ENCODE measurements at places on chromosomes 1 and 21.

DNA sequence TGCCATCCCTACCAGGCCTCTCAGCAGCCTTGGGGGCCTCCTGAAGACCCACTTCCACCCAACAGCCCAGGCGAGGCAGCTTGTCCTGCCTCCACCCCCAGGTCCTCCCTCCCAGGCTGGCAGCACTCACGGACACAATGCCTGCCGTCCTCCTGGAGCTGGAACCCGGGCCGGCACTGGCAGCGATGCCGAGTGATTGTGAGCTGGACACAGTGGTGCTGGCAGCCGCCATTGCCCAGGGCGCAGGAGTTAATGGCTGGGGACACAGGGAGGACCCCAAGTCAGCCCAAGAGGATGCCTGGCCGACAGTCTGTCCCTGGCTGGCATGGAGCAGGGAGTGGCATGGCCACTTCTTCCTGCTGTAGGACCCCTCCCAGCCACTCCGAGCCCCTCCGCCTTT is 60.8 kb downstream of the ARHGEF16 start:
- no peak for DNase-seq

- DNase-seq: no peak
Measured at GRCh38 chr1:237507005-237507404, 383.7 kb downstream of the ZP4 start.

GRCh38 chr1:162029157-162029556 is 5.5 kb upstream of the OLFML2B start:
- DNase-seq: no peak

DNA sequence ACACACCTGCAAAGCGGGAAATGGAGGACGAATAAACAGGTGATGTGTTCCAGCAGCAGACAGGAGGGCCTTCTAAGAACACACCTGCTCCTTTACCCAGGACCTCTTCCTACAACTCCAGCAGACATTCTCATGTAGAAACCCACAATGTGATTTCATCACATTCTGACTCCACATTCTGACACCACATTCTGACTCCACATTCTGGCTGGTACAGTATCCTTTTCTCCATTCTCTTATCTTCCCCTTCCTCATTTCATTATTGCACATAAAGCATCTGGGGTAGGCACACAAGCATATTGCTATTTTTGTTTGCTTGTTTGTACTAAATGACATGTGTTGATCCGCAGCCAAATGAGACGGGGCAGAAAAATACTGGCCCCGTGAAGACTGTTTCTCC is 3.6 kb upstream of the ZNF124 start:
- no peak for DNase-seq

GRCh38 chr1:169586067-169586394 is 250 bp downstream of the F5 start:
- no peak for DNase-seq

DNA sequence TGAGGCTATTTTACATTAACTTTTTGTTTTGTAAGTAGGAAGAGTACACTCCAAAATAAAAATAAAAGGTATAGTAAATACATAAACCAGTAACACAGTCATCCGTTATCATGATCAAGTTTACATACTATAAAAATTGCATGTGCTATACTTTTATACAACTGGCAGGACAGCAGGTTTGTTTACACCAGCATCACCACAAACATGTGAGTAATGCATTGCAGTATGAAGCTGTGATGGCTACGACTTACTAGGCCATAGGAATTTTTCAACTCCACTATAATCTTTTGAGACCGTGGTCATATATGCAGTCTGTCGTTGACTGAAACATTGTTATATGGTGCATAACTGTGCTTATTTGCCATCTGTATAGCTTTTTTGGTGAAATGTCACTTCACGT is 106.2 kb downstream of the CENPF start:
- DNase-seq: no peak

- no peak for DNase-seq
Measured at GRCh38 chr1:87684713-87685205, 356.1 kb downstream of the LMO4 start.

DNA sequence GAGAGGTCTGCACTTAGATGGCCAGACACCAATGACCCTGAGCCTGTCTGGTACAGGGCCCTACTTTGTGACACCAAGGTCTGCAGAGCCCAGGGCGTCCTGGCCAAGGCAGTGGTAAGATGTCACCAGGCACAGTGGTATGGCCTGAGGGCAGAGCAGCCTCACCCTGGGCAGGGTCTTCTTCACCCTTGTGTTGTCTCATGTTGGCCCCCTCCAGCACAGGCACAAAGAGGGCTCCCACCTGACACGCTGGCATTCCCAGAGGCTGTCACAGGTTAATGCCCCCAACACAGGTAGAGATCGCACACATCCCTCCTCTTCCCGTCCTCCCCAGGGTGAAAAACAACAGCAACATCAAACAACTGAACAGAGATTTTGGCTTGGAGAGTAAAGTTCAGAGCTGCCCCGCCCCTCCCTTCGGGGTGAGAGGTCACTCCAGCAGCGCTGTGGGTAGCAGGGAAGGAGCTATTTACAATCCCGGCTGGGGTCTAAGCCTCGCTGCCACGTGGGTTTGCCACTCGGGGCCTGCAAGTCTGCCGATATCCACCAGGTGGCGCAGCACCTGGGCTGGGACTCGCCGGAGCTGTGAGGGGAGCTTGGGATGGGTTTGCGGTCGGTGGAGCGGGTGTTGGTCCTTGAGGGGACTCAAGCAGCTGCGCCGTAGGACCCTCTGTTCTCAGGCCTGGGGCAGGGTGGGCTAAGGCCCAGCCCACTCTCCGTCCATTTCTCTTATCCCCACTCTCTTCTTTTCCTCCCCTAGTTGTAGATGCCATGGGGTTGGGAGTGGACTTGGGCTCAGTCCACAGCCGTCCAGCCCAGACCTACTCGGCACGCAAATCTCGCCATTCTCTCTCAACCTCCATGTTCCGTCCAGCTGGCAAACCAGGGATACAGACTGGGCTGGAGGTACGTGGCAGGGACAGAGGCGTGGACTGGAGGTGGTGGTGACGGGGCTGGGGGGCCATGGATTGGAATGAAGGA is 12.7 kb downstream of the EFNA3 start:
- DNase-seq: peak; percentile 89

DNA sequence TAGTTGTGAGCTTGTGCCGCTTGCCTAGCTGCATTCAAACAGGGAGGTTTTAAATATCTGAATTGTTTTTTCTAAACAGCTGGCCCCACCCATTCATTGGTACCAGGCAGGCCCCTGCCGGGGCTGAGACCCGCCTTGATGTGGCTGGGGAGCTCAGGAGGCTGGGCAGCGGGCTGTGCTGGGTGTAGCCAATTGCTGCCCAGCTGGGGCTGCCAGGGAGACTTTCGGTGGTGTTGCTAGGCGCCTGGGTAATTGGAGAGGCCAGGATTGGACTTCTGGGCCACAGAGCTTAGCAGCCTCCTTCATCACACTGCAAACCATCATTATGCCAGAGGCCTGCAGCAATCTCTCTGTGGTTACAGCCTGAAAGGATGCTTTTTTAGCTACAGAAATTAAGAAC is 12.2 kb downstream of the RHBDL2 start:
- no peak for DNase-seq

GRCh38 chr1:41381692-41382479 is 20.7 kb downstream of the FOXO6 start:
- DNase-seq: no peak

DNA sequence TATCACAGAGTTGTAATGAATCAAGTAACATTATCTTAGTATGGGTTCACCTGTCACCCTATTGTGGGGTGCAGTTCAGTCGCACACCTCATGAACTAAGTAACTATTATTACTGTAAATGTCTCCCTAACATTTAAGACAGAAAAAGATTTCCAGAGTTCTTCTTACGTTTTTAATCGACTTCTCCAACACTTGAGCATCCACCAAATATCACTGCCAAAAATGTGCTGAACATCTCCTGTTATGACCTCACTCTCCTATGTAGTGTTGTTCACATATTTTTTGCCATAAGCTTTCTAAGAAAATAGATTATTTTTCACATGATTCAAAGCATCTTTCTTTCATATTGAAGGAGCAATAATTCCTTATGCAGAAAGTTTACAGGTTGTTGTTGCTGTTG is 1.3 kb downstream of the TTLL7 start:
- DNase-seq: no peak

- DNase-seq: no peak
Measured at GRCh38 chr1:21673277-21673780, 4.2 kb upstream of the RAP1GAP start.

DNA sequence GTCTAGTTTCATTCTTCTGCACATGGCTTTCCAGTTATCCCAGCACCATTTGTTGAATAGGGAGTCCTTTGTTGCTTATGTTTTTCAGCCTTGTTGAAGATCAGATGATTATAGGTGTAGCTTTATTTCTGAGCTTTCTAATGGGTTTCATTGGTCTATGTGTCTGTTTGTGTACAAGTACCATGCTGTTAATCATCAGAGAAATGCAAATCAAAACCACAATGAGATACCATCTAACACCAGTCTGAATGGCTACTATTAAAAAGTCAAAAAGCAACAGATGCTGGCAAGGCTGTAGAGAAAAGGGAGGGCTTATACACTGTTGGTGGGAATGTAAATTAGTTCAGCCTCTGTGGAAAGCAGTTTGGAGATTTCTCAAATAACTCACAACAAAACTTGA is 321.5 kb upstream of the PTBP2 start:
- DNase-seq: no peak

- no peak for DNase-seq
Measured at GRCh38 chr1:204723131-204723787, 37.7 kb upstream of the LRRN2 start.

- no peak for DNase-seq
Measured at GRCh38 chr1:61491497-61491896, 233.4 kb downstream of the TM2D1 start.

- DNase-seq: no peak
Measured at GRCh38 chr1:166869318-166870099, 6.6 kb downstream of the TADA1 start.

DNA sequence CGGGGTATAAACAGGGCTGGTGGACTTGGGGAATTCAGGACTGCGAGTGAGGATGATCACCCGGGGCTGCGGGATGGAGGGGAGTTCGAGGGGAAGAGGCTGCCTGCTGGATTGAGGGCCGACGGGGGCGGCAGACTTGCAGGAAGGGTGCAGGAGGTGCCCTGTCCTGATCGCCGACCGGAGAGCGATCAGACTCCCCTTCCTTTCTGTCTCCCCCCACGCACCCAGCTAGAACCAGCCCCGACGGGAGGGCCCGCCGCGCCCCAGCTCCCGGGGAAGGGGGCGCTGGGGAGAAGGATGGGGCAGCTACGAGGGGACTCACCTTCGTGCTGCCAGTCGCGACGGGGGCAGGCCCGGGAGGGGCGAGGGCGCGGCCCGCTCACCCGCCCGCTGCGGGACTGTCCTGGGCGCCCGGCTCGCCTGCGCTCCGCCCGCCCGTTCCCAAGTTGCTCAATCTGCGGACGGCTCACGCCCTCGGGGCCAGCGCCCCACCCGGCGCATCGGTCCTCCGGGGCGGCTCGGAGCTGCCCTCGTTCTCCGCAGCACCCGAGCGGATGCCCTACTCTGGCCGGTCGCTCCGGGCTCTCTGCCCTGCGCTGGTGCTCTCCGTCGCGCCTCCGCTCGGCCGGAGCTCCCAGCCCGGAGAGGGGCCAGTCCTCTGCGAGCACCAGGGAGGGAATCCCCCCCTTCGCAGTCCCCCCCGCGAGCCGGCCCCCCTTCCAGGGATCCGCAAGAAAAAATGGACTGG is at the start of gene RSPO1:
Gene RSPO1 (minus strand): TSS at position 649 of the 748 bp plus-strand sequence. CDS start 5,231 bp downstream, outside the sequence.
- DNase-seq: peak; percentile 15

DNA sequence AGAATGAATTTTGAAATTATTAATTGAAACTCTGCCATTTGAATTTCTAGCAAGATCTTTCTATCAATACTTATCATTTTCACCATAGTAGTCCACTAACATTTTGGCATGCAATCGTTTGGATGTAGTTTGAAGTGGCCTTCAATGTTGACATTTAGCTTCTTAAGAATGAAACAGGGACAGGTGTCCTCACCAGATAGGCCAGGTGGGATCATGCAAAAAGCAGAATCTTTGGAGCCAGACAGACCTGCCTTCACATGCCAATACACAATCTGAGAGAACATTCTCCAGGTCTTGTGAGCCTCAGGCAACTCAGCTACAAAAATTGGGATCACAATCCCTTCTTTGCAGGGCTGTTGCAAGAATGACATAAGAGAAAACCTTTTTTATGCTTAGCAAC is 18.3 kb upstream of the HSPA13 start:
- no peak for DNase-seq

DNA sequence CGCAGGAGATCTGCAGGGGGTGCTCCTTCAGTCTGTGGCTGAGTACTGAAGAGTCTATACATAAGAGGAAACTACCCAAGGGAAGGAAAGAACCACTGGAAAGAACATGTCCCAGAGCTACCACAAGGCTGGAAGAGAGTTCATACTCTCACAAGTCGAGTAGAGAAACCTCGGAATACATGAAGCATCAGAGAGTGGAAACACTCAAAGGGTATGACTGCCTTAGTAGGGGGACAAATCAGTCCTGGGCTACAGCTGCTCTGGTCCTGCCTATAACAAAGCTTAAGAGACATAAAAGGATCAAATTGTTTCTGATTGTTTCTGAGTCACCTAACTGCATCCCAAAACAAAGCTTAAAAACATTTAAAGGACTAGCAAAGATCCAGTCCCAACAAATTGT is 27.4 kb downstream of the TMEM50B start:
- no peak for DNase-seq

Measured in NT2/D1 (cell line).